ENCODE measurements at places on chromosomes 4 and X. TPM values are rescaled to one million over a fixed set of nuclear protein-coding genes. Genes with fewer than 3 reads are reported as not detected.

DNA sequence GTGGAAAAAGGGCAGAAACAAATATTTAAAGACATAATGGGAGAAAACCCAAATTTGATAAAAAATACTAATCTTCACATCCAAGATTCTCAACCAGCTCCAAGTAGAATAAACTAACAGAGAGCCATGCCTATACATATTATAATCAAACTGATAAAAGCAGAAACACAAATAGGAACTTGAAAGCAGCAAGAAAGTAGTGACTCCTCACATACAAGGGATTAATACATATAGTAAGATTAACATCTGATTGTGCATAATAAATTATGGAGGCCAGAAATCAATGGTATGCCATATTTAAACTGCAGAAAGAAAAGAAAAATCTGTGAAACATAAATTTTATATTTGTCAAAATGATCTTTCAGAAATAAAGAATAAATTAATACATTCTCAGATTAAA is 454.3 kb upstream of the PCDH10 start:
- DNase-seq: no peak

DNA sequence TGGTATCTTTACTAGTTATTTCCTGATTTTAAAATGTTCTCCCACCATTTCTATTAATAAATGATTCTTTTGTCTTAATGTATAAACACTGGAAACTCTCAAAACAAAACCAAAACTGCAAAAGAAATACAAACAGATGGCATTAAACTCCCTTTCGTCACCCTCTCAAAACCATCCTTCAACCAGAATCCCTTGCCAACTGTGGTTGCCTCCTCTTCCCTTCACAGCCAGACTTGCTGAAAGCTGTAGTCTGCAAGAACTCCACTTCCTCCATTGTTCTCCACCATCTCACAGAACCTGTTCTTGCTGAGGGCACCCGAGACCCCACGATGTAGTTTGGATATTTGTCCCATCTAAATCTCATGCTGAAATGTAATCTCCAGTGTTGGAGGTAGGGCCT is 96.5 kb downstream of the WWC2 start:
- no peak for DNase-seq

DNA sequence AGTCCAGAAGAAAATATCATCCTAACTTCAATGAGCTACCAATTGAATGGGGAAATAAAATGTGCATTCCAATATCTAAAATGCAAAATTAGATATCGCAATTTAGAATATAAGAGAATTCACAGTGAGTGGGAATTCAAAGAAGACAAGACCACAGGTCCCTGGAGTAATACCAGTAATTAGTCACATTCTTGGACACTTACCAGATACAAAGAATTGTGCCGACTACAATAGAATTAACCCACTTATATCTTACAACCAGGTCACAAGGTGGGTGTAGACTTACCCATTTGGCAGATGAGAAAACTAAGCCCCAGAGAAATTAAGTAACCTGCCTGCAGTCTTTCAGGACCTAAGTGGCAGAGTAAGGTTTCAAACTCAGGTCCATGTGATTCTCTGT is 84.3 kb upstream of the C1QTNF7 start:
- no peak for DNase-seq

DNA sequence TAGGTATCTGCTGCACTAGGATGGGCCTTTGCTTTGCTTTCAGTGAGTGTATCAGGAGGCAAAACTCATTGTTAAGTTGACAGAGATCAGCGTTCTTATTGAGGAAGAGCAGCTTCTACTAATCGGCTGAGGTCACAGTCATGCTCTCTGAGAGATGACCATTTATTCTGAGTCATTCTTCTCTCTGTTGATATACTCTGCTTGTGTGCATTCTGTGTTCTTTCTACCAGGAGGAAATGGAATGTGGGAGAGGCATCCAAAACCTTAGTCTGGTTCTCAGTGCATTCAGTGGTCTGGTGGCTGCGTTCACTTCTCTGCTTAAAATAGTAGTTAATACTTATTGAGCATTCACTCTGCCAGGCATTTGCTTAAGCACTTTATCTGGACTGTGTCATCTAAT is 66.2 kb downstream of the RRAGB start:
- DNase-seq: no peak

TAPT1 gene
- 65.3 TPM for total RNA-seq

DNA sequence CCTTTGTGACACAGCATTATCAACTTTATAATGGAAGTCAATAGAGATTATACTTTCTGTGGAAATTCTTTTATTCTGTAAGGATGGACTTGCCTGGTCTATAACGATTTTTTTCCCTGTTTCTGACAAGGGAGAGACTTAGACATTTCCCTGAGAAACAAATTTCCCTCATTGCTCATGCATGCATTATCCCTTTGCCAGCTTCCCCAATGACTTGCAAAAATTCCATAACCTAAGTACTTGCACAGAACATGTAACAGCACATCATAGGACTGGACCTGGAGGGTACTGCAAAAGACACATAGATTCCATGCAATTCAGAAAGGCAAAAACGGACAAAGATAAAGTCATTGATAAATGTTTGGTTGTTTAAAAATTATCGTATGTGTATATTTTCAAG is 166.7 kb downstream of the FHIP1A start:
- DNase-seq: no peak

DNA sequence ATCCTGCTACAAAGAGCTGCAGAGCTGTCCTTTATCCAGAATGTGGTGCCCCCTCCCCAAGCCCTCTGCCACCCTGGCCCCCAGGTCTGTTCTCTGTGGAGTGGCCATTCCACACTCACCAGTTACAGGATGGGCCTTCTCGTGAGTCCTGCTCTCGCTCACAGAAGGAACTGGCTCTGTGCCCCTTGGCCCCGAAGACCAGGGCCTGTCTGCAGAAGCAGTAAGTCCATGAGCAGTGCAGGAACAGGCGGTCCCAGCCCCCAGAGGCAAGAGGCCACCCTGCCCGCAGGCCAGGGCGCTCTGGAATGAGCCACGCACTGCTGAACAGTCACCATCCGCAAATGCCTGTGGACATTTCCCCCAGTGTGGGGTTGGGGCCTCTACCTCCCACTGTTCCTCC is 92.2 kb downstream of the DCTD start:
- DNase-seq: no peak
